Activated CD4-positive, alpha-beta T cell treated with anti-CD3 and anti-CD28 coated beads, Interleukin-2, amount 10 ng/mL, durations not matched to agents 7 days and 5 days (primary cell): ENCODE measurements at places on chromosomes 4 and X. TPM values are rescaled to one million over a fixed set of nuclear protein-coding genes. Genes with fewer than 3 reads are reported as not detected.

GRCh38 chr4:151114338-151114737 is 14.9 kb downstream of the RPS3A start:
- no peak for DNase-seq
- peaks cover 5% of the 10 kb centered on the region for H3K36me3 ChIP-seq
- H3K27ac ChIP-seq = no peak overlapping the region

DNA sequence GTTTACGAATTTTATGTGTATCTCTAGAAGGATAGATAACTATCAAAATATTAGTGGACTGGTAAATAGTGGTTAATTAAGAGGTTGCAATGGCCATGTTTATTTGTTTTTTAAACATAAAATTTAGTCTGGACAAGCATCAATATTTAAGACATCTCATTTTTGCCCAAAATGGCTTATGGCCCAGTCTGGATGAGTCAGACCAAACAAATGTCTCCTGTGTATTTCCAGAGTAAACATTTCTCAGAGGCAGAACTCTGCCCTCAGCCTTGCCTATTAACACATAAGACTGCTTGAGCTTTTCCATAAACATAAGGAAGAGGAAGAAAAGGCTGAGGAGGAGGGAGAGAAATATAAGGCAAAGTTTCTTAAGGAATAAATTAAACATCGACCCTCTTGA is 277.1 kb upstream of the DIAPH2 start:
- no peaks in the 10 kb centered on the region for H3K4me1 ChIP-seq
- no peaks in the 10 kb centered on the region for H3K27me3 ChIP-seq
- DNase-seq = no peak
- no peak overlapping the region for H3K27ac ChIP-seq

- H3K36me3 ChIP-seq = no peaks in the 10 kb centered on the region
- no peak overlapping the region for H3K4me3 ChIP-seq
- H3K4me1 ChIP-seq = peaks cover 41% of the 10 kb centered on the region
- no peaks in the 10 kb centered on the region for H3K27me3 ChIP-seq
- DNase-seq = peak; percentile 55
- peak overlapping the region; percentile 75 for H3K27ac ChIP-seq
These were observed 215.2 kb upstream of the PSAPL1 start for GRCh38 chr4:7649741-7650531.

- H3K27me3 ChIP-seq = peaks cover 3% of the 10 kb centered on the region
- H3K36me3 ChIP-seq = peaks cover 30% of the 10 kb centered on the region
- peak overlapping the region; percentile 98 for H3K27ac ChIP-seq
- peak overlapping the region; percentile 96 for H3K4me3 ChIP-seq
- H3K4me1 ChIP-seq = peaks cover 43% of the 10 kb centered on the region
- DNase-seq = peak; percentile 76
These were observed 884 bp downstream of the RELL1 start for GRCh38 chr4:37685161-37685822.

GRCh38 chrX:40415675-40416074 is 165.1 kb upstream of the ATP6AP2 start:
- H3K27ac ChIP-seq = no peak overlapping the region
- no peaks in the 10 kb centered on the region for H3K36me3 ChIP-seq
- peaks cover 2% of the 10 kb centered on the region for H3K27me3 ChIP-seq
- DNase-seq = no peak
- H3K4me1 ChIP-seq = peaks cover 13% of the 10 kb centered on the region
- no peak overlapping the region for H3K4me3 ChIP-seq

The AFM gene
- not detected for total RNA-seq

The GAGE12C gene
- total RNA-seq = not detected

The BBS12 gene
- 1.7 TPM for total RNA-seq

DNA sequence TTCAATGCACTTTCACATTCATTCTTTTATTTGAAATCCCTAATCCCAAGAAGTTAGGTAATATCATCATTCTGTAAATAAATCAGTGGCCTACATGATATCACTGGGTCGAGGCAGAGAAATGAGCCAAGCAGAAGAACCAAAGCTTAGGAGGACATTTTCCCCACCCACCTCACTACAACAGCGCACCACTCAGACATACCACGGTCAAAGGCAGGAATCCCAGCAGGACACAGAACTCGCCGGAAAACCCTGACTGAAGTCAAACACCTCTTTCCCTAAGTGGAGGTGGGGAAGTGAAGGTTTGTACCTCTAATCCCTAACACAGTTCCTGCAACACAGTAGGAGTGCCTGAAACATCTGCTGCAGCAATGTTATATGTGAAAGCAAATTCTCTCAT is 21.5 kb downstream of the RELL1 start:
- H3K4me1 ChIP-seq = peaks cover 56% of the 10 kb centered on the region
- DNase-seq = no peak
- H3K36me3 ChIP-seq = peaks cover 23% of the 10 kb centered on the region
- no peaks in the 10 kb centered on the region for H3K27me3 ChIP-seq
- H3K27ac ChIP-seq = no peak overlapping the region
- H3K4me3 ChIP-seq = no peak overlapping the region

DNA sequence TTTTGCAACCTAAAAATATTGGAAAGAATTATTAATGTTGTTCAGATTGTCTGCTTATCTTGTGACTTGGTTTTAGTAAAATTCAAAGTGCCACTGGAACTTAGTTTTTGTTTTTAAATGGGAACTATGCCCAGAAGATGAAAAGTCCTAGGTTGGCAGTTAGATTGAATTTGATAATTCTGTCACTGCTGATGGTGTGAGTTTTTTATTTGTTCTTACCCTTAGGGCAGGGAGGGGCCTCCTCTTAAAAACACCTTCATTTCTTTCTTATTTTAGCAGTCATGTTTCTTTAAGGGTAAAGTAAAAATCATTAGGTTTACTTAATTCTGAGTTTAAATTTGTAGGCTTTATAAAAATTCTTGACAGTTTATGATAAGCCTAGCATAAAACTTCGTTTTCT is 80.6 kb downstream of the AFF1 start:
- DNase-seq = no peak
- H3K27me3 ChIP-seq = no peaks in the 10 kb centered on the region
- H3K4me1 ChIP-seq = peaks cover 87% of the 10 kb centered on the region
- H3K4me3 ChIP-seq = no peak overlapping the region
- H3K36me3 ChIP-seq = peaks cover 6% of the 10 kb centered on the region

The L1CAM gene
- total RNA-seq = 2.1 TPM

GRCh38 chr4:152307669-152308068 is 228.2 kb downstream of the FBXW7 start:
- no peaks in the 10 kb centered on the region for H3K27me3 ChIP-seq
- no peak for DNase-seq
- H3K36me3 ChIP-seq = no peaks in the 10 kb centered on the region
- H3K4me3 ChIP-seq = no peak overlapping the region

- H3K4me1 ChIP-seq = no peaks in the 10 kb centered on the region
- no peak overlapping the region for H3K27ac ChIP-seq
- no peak overlapping the region for H3K4me3 ChIP-seq
- no peaks in the 10 kb centered on the region for H3K36me3 ChIP-seq
These were observed 63.5 kb downstream of the PJA1 start for GRCh38 chrX:69101683-69102251.

- DNase-seq = no peak
- H3K36me3 ChIP-seq = no peaks in the 10 kb centered on the region
These were observed 126.0 kb downstream of the F11 start for GRCh38 chr4:186392017-186392416.

The ARAP2 gene
- 49.7 TPM for total RNA-seq

GRCh38 chr4:52592287-52592686 is 66.8 kb downstream of the USP46 start:
- peaks cover 27% of the 10 kb centered on the region for H3K4me1 ChIP-seq
- H3K4me3 ChIP-seq = no peak overlapping the region
- no peak for DNase-seq
- no peak overlapping the region for H3K27ac ChIP-seq
- H3K36me3 ChIP-seq = peaks cover 7% of the 10 kb centered on the region
- H3K27me3 ChIP-seq = no peaks in the 10 kb centered on the region

- DNase-seq = no peak
- H3K27ac ChIP-seq = no peak overlapping the region
- no peaks in the 10 kb centered on the region for H3K36me3 ChIP-seq
- H3K4me1 ChIP-seq = no peaks in the 10 kb centered on the region
- H3K4me3 ChIP-seq = no peak overlapping the region
These were observed 41.5 kb downstream of the STEEP1 start for GRCh38 chrX:119523664-119524184.

DNA sequence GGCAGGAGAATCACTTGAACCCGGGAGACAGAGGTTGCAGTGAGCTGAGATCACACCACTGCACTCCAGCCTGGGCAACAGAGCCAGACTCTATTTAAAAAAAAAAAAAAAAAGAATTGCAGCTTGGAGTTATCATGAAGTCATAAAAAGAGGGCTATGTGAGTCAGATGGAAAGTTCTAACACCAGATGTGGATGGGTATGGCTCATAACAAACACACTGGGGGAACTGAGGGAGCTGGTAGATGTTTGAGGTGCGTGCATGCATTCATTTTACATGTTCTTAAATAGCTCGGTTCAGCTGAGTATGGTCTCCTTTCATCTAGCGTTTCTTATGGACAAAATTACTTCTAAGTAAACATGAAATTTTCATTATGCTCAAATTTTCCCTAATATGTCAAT is 11.7 kb downstream of the TRMT2B start:
- DNase-seq = no peak
- peaks cover 2% of the 10 kb centered on the region for H3K4me1 ChIP-seq

DNA sequence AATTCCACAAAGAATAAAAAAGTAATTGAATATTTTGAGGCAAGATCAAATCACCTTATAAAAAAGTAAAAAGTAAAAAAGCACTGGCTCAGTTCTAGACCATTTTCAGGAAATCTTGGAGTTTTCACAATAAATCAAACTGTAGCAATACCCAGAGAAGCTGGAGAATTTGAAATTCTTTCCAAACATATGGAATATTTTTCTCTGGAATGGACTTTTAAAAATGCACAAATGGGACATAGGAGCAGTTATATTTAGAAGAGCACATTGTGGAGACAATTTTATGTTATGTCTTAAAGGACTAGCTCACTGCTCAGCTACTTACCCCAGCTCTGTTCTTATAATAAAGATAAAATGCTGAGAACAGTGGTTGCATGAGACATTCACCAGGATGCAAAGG is 211.9 kb upstream of the KIT start:
- H3K36me3 ChIP-seq = no peaks in the 10 kb centered on the region
- no peak overlapping the region for H3K27ac ChIP-seq
- no peaks in the 10 kb centered on the region for H3K4me1 ChIP-seq
- no peak overlapping the region for H3K4me3 ChIP-seq

DNA sequence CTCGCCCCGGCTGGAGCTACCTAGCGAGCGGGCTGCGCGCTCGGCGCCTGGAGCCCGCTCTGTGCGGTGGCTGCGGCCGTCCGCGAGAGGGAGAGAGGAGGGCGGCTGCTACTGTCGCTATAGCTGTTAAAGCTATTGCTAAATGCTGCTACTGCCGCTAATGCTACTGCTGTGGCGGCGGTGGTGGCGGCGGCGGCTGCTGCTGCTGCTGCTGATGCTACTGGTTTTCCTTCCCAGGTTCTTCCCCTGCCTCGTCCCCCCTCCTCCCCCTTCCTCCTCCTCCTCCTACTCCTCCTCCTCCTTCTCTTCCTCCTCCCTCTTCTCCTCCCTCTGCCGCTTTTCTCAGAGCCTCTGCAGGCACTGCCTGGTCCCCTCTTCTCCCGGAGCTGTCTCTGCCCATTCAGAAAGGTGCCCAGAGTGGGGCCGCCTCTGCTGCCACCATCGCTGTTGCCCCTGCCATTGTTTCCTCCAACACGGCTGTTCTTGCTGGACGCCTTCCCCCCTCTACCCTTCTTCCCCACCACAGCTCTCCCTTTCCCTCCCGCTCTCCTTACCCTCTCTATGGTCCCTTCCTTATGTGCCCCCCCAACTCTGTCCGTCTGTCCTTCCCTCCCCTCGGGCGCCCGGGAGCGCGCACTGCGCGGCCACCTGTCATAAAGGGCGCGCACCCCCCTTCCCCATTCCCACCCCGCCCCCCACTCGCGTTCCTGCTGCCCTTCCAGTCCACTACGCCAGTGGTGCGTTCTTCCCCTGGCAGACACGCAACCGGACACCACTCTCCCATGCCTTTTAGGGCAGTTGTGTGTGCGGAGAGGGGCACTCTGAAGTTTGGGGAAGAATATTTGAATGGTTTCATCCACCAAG is at the start of gene NEXMIF:
Gene NEXMIF (minus strand): TSS at position 228 of the 864 bp plus-strand sequence.
- H3K27me3 ChIP-seq = peaks cover 20% of the 10 kb centered on the region
- peak; percentile 24 for DNase-seq
- no peaks in the 10 kb centered on the region for H3K36me3 ChIP-seq

GRCh38 chr4:13399257-13399656 is 84.9 kb downstream of the RAB28 start:
- DNase-seq = no peak
- H3K4me3 ChIP-seq = no peak overlapping the region
- no peaks in the 10 kb centered on the region for H3K27me3 ChIP-seq
- H3K27ac ChIP-seq = no peak overlapping the region

The DMRTC1 gene
- not detected for total RNA-seq

DNA sequence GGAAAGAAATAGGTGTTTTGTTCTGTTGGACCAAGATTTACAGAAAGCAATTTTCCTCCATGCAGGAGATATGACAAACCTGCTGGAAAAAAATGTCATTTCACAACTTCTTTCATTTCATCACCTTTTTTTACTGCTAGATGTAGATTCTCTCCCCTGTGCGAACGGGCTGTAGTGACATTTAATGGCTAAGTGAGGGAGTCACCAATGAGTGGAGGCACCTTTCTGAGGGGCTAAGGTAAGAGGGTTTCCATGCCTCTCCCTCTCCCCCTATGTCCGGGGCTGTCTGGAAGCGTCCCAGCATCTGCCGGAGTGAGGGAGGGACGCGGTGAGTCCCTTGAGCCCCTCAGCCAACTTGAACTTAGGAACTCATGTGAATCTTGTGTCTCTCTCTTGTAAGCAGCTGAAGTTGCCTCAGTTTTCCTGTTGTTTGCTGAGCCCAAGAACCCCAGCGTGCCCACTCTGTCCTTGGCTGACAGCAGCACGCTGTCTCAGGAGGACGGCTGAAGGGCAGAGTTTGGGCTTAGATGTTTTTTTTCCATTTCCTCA is 42.3 kb downstream of the DCTD start:
- no peak overlapping the region for H3K27ac ChIP-seq
- no peak overlapping the region for H3K4me3 ChIP-seq
- no peaks in the 10 kb centered on the region for H3K27me3 ChIP-seq
- no peak for DNase-seq
- H3K4me1 ChIP-seq = no peaks in the 10 kb centered on the region

GRCh38 chrX:151714362-151714761 is 1.5 kb upstream of the FATE1 start:
- H3K36me3 ChIP-seq = no peaks in the 10 kb centered on the region
- no peak for DNase-seq
- no peak overlapping the region for H3K4me3 ChIP-seq
- H3K27me3 ChIP-seq = no peaks in the 10 kb centered on the region
- H3K4me1 ChIP-seq = no peaks in the 10 kb centered on the region
- no peak overlapping the region for H3K27ac ChIP-seq

The F8A2 gene
- not detected for total RNA-seq

- peaks cover 20% of the 10 kb centered on the region for H3K4me1 ChIP-seq
- H3K36me3 ChIP-seq = no peaks in the 10 kb centered on the region
- DNase-seq = peak; percentile 8
- H3K4me3 ChIP-seq = no peak overlapping the region
- H3K27me3 ChIP-seq = no peaks in the 10 kb centered on the region
- H3K27ac ChIP-seq = peak overlapping the region; percentile 37
These were observed 52.6 kb downstream of the OSTC start for GRCh38 chr4:108702960-108703359.

The CLDN2 gene
- not detected for total RNA-seq

- no peak for DNase-seq
- H3K36me3 ChIP-seq = no peaks in the 10 kb centered on the region
- no peak overlapping the region for H3K4me3 ChIP-seq
- no peak overlapping the region for H3K27ac ChIP-seq
- no peaks in the 10 kb centered on the region for H3K27me3 ChIP-seq
- H3K4me1 ChIP-seq = no peaks in the 10 kb centered on the region
These were observed 495.4 kb downstream of the PACRGL start for GRCh38 chr4:21195682-21196081.

GRCh38 chr4:100632163-100632562 is 114.3 kb upstream of the EMCN start:
- H3K4me3 ChIP-seq = no peak overlapping the region
- no peaks in the 10 kb centered on the region for H3K36me3 ChIP-seq
- H3K4me1 ChIP-seq = no peaks in the 10 kb centered on the region
